ENCODE measurements at places on chromosomes 16 and 17.

- DNase-seq, result no peak
Observed at GRCh38 chr17:17385491-17385890, 82.3 kb downstream of the NT5M start.

GRCh38 chr16:77331802-77332586 lies 102.8 kb downstream of the ADAMTS18 start:
- DNase-seq, result no peak

DNA sequence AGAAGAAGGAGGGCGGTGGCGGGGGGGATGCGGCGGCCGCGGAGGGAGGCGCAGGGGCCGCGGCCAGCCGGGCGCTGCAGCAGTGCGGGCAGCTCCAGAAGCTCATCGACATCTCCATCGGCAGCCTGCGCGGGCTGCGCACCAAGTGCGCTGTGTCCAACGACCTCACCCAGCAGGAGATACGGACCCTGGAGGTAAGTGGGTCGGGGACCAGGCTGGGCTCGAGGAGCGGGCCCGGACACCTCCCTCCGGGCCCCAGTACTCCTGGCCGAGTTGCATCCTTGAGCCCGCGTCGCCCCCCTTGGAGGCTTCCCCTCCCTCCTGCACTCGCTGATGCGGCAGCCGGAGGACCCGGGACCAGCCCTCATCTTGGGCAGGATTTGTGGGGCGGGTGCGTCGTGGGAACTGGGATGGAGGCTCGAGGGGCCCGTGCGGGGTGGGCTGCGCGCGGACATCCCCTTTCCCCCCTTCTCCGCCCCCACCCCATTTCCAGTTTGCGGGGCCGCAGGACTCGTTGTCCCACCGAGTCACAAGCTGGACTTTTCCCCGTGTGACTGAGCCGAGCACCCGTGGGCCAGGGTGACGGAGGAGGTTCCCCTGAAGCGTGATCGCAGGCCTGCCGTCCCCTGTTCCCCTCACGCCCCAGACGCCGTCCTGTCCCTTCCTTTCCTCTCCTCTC lies 572 bp downstream of the KSR1 start:
- no peak for DNase-seq

- DNase-seq, result no peak
Observed at GRCh38 chr16:31913668-31914067, 40.1 kb downstream of the ZNF267 start.

GRCh38 chr16:22694887-22695382 lies 119.0 kb upstream of the HS3ST2 start:
- DNase-seq, result peak; percentile 56

DNA sequence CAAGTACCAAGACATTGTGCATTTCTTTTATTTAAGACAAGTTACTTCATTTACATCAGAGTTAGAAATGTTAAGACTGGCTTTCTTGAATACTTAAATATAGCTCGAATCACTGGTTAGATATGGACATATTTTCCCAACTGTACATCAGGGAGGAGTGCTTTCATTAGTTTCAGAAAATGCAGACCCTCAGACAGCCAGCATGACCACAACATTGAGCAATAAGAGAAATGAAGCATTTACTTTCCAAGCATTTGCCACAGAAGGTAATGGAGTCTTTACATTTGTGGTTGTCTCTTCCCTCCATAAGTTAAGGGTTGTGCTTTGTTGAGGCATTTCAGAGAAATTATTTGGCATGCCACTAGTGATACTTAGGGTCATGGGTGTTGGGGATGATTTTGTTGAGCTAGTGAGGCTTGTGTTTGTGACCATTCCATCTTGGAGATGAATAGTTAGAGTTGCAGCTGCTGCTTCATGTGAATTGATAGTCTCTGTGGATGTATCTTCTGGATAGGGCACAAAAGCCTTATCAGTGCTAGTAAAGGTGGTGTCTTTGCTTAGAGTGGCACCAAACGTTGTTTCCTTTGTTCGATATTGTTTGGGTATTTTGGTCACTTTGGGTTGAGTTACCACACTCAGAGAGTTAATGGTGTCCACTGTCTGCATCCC lies 2.1 kb downstream of the OMG start:
- no peak for DNase-seq

DNA sequence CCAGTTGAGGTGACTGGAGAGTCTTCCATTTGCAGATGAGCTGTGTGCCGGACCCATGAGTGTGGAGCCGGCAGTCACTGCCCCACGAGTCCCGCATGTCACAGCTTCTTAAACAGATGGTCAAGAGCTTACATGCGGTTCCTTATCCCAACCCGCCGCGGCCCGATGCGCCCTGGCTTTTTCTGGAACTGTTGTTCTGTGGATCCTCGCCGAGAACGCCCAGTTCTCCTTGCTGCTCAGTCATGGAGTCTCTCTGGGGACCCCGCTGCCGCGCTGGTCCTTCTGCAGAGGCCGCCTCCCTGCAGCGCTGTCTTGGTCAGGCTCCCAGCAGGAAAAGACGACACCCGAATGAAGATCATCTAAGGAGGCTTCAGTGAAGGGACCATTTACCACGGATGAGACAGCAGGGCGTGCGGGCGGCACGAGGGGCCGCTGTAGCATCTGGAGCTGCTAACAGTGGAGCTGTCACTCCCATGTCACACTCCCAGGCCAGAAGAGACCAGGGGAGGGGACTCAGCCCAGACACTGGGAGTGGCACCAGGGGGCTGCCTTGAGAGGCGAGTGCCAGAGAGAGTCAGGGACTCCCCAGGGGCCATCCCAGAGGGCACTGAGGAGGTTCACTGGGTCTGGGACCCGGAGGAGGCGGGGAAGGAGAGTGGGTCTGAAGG lies 10.8 kb upstream of the LGALS3BP start:
- DNase-seq, result no peak

- DNase-seq, result no peak
Observed at GRCh38 chr17:50263331-50264262, 10.7 kb upstream of the TMEM92 start.

DNA sequence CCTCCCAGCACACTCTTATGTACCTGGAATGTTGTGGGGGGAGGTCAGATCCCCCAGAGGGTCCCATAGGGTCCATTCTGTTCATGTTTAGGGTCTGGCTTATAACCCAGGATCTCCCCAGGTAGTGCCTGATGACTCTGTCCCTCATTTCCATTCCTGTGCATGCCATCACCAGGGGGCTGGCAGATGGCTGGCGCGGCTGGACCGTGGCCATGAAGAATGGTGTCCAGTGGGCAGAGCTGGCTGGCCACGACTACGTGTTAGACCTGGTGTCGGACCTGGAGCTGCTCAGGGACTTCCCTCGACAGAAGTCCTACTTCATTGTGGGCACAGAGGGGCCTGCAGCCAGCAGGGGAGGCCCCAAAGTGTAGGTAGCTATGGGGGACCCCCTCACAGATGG lies 35.0 kb upstream of the ALKBH5 start:
- no peak for DNase-seq

- peak; percentile 4 for DNase-seq
Observed at GRCh38 chr16:31356566-31357323, 1.8 kb downstream of the ITGAX start.

- DNase-seq, result no peak
Observed at GRCh38 chr17:50850640-50851039, 15.3 kb downstream of the WFIKKN2 start.

DNA sequence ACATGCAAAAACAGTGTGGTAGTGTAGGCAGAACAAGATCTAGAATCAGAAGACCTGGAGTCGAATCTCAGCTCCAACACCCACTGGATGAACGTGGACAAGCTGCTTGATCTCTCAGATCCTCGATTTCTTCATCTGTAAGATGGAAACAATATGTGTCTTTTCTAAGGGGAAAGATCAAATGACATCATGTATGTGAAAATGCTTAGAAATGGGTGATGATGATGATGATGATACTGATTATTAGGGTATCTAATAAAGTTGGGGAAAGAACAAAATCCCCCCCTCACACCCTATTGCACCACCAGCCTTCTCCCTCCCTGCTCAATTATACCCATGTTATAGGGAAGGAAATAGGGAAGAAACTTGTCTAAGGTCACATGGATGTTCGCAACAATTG lies 10.9 kb downstream of the DYNLL2 start:
- no peak for DNase-seq

DNA sequence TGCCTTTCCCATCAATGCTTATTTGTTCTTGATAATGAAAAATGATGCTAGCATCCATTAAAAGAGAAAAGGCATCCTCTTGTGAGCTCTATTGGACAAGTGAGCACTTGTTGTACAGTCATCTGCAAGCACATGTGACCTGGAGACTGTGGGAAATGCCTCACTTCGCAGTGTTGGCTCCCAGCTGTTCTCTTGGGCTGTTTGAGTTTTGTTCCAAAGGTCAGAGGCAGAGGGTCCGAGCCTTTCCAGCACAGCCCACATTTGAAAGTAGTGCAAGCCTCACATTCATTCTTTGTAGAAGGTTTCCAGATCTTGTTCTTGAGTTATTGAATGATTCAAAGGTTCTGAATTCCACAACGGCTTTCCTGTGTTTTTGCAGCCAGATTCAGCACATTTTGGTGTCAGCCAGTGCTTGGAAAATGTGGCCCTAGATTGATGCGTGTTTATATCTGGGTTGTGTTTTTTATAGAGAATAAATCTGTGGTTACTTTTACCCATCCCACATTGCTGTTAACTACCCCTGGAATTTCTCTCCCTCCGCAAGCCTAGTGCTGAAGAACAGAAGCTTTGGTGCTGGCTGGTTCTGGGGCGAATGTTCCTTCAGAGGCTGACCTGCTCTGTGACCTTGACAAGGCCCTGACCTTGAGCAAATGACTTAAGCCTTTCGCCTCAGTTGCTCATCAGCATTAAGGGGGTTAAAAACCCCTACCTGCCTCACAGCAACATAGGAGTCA lies 49.8 kb downstream of the CDH1 start:
- no peak for DNase-seq

DNA sequence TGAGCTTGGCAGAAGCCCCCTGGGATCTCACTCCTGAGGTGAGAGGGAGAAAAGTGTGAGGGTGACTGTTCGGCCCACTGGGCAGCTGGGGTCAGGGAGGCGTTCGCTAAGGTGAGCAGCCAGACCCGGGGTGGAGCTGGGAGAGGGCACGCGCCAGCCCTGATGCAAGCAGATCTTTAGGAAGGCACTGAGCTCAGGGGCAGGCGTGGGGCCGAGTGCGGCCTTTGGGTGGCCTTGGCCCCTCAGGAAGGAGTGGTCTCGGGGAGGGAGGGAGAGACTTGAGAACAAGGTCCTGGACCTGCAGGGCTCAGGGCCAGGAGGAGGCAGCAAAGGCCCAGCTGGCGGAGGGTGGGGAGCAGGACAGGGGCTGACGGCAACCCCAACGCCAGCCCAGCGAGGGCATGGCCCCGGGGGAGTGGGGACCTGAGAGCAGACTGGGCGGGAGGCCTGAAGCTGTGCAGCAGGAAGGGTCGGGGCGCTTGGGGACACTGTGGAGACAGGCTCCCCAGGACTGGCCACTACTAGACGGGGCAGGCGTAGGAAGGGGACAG lies 14.5 kb upstream of the WDR45B start:
- no peak for DNase-seq

- DNase-seq, result no peak
Observed at GRCh38 chr17:81066072-81066471, 31.1 kb downstream of the BAIAP2 start.

GRCh38 chr16:22016927-22017326 lies 9.0 kb downstream of the MOSMO start:
- no peak for DNase-seq

GRCh38 chr16:79677799-79678530 lies 77.4 kb upstream of the MAF start:
- DNase-seq, result no peak

DNA sequence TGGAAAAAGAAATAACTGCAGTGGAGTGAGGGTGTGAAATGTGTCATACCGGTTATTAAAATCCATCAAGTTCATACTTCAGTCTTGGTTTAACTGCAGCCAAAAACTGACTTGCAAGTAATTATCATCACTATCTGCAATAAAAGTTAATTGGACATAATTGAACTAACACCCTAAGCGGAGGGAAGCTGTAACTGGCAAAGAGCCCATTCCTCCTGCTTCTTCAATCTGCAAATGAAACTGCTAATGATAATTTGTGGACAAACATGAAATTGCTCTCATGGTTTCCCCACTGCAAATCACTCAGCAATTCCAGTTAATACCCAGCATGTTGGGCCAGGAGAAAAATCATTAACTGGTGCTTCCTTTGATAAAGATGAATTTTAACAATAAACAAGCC lies 46.5 kb downstream of the FAM222B start:
- DNase-seq, result no peak

DNA sequence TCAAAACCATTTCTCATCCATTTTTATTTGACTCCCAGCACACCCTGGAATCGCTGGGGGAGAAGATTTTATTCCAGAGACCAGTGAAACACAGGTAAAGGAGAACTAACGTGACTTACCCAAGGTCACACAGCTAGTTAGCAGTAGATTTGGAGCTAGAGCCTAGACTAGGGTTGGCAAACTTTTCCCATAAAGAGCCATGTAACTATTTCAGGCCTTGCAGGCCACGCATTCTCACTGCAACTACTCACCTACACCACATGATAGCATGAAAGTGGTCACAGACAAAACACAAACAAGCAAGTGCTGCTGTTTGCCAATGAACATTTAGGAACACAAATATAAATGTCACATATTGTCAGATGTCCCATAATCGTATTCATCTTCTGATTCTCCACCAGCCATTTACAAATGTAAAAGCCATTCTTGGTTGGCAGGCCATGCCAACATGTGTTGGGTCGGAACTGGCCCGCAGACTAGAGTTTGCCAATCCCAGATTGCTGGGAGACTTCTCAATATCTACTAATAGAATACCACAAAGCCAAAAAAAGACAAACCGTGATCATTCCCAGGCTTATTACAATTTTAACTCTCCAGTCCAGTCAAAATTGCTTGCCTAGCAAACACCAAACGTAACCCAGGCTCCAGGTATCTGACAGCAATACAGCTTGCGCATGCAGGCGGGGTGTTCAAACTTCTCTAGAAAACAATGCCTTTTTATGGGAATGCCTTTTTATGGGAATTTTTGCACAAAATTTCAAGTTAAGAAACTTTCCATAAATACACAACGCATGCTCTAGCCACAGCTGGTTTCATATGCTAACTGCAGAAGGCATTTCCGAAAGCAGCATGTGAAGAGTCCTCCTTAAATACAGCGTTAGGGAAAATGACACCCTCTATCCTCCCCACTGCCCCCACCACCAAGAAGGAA lies 20.9 kb downstream of the ZFHX3 start:
- no peak for DNase-seq

DNA sequence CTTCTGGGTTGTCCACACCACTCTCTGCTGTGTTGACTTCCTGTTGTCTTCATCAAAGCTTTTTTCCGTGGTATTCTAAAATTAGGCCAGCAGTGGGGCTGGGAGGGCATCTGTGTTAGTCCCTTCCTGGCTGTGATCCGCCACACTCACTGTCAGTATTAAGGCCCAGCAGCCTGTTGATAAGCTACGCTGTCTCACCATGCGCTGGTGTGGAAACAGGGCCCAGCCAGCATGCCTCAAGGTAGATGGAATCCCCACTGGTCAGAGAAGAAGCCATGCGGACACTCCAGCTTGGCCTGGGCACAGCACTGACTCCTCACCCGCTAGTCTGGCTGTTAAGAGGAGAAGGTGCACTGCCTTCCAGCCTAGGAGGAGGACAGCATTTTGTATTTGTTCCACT lies 11.4 kb downstream of the CDR2L start:
- DNase-seq, result no peak

- DNase-seq, result peak; percentile 90
Observed at GRCh38 chr17:7843536-7844291, 9.7 kb downstream of the KDM6B start.

GRCh38 chr16:83940119-83940518 lies 12.9 kb upstream of the OSGIN1 start:
- no peak for DNase-seq

GRCh38 chr17:79033741-79034501 lies 10.0 kb downstream of the C1QTNF1 start:
- DNase-seq, result no peak
